ENCODE measurements at places on chromosomes 3 and 15.

DNA sequence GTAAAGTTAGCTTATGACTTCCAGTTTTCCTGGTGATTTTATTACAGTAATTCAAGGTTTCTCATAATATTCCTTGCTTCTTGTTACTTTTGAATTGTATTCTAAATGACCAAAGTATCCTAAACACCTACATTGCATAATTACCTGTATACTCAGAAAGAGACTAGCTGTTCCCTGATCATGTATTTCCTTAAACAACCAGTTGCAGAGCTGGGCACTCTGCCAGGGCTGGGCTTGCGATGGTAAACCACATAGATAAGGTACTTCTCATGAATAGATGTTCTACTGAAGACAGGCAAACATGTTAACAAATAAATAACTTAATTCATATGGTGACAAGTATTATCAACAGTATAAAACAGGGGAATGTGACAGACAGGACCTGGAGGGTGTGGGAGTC is 142.3 kb upstream of the WNT5A start:
- peak; percentile 47 for DNase-seq

DNA sequence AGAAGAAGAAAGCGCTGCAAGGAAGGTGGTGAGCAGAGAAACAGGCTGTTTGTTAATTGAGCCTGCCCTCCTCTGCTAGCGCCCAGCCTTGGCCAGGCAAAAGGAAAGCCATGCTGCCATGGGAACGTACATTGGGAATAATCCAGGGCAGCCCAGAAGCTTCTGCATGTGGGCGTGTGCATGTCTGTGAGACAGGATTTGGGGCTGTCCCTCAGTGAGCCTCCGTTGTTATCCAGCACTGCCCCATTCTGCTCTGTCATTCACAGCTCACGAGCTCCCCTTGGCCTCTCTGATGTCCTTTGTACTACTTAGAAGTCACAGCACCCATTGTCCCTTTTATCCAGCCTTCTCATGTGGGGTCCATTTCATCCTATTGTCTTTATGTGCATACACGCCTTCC is 239.1 kb upstream of the ROPN1 start:
- DNase-seq = no peak

- no peak for DNase-seq
Measured at GRCh38 chr3:187188931-187189330, 8.4 kb upstream of the RTP1 start.

DNA sequence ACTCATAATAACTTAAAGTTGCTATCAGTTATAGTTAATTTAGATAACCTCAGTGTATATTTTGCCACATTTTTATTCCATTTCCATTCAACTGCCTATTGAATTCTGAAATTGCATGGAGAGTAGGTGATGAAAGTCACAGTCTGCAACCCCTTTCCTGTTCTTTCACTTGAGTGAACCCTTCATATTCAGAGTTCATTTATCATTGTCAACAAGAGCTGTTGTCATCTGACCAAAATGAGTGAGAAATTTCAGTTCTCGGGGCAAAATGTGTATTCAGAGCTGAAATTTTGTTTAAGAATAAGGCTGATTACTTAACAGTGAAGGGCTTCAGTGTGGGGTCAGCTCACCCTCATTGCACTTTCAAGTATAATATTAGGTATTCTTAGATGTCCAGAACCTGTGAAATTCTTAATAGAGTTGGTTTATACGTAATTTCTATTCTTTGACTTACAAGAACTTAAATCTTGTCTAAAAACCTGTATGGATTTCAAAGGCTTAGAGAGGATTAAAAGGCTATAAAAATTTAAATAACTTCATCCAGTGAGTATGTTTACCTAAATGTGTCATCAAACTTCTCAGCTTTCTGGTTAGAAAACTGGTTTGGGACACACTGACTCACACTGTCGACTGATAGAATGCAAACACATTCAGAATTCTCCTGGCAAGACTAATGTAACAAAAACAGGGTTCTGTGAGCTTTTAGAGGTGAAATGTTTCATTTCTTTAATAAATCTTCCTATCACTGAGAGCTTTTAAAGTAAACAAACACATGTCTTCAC is 92.2 kb downstream of the CMSS1 start:
- no peak for DNase-seq

DNA sequence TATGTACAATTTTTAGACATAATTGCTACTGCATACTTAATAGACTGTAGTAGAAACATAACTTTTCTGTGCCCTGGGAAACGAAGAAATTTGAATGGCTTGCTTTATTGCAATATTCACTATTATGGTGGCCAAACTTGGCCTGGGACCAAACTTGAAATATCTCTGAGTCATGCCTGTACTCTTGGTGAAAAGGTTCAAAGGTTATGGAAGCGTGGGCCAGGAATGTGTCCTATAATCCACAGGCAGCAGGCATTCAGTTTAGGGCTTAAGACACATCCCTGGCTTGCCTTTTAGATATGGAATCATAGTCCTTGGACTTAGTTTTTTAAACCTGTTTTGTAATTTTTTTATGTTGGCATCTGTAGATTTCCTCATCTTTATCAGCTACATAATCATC is 124.3 kb downstream of the LRIG1 start:
- DNase-seq = no peak

GRCh38 chr3:196423044-196423781 is 9.0 kb downstream of the UBXN7 start:
- DNase-seq = no peak

Data from OCI-M1 (cell line).